Stimulated activated CD8-positive, alpha-beta memory T cell treated with anti-CD3 and anti-CD28 coated beads, Interleukin-7, amount 100 ng/mL, for 1 hour (primary cell): ENCODE measurements at places on chromosomes 6 and 20.

- DNase-seq = no peak
Observed at GRCh38 chr6:125866433-125866832, 75.7 kb downstream of the NCOA7 start.

GRCh38 chr20:10313215-10313614, 94.6 kb downstream of the SNAP25 start:
- no peak for DNase-seq

DNA sequence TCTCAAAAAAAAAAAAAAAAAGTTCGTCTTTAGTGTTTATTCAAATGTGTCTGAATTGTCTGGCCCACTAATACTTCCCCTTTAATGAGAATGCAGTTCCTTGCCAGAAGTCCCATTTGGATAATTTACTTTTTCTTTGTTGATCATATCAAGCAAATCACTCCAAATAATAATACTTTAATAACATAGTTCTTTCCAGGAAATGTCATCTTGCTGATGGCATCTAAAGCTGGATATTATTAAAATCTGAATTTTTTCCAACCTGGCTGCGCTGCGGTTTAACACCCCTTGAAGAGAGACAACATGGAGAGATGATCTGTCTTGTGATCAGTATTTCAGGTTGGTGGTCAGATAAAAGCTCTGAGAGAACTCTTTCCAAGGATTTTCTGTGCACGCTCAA, 111.2 kb upstream of the CNKSR3 start:
- no peak for DNase-seq

- DNase-seq = no peak
Observed at GRCh38 chr20:54172532-54172855, 1.3 kb downstream of the CYP24A1 start.

GRCh38 chr20:60465439-60465838, 507.2 kb downstream of the CDH26 start:
- no peak for DNase-seq

DNA sequence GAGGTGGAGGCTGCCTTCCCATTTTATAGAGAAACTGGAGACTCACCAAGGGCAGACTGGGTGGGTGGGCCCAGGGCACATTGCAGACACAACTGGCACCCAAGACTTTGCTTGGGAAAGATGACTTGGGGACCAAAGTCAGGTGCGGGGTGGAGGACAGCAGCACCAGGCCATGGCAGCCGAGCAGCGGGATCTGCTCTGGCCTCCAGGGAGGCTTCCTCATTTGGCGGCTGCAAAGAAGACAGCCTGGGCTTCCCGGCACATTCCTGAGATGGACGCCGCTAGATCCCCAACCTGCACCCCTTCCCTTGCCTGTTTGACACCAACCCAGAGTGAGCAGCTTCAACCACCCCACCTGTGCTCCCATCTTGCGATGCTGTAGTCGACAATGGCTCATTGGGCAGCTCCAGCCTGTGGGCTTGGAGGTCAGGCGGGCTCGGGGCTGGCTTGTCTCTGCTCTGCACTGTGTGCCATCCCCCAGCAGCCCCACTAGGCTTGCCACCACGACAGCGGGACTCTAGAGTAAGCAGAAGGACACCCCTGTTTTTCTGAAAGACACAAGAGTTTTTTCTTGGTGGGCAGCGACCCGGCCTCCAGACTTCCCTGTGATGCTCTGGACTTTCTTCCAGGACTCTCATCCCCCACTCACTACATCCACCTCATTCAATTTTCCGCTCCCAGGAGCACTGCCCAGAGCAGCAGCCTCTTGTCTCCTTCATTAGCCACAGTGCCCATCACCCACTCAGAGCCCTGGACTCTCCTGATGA, 184.9 kb upstream of the CST7 start:
- no peak for DNase-seq

- peak; percentile 37 for DNase-seq
Observed at GRCh38 chr6:25138233-25138933, 140.8 kb upstream of the CARMIL1 start.

DNA sequence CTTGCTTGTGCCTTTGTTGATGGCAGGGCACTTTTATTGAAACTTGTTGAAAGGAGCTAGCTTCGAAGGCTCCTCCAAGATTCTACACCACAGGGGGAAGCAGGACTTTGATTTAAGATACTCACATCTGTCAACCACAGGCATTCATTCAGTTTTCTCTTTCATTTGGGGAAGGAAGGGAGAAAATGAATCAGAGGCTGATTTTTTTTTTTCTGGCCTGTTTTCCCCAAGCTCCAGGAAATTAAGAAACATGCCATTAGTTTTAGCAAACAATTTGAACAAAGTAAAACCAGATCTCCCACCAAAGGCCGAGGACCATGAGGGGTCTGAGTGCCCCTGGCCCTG, 8.7 kb upstream of the APCDD1L start:
- no peak for DNase-seq

GRCh38 chr6:157779705-157780604, 43.1 kb upstream of the SNX9 start:
- no peak for DNase-seq

GRCh38 chr6:24321538-24322162, 36.2 kb downstream of the DCDC2 start:
- no peak for DNase-seq

- DNase-seq = no peak
Observed at GRCh38 chr6:132693478-132693877, 20.4 kb downstream of the VNN1 start.
